A549 treated with GW870086 at 1 μM for 4 hours (cell line): ENCODE measurements at places on chromosomes 7 and 10. TPM values are rescaled to one million over a fixed set of nuclear protein-coding genes. Genes with fewer than 3 reads are reported as not detected.

The LRRC17 gene
- 0.06 to 0.14 TPM in 2 of 5 replicates, not detected in the others for total RNA-seq

The KCNIP2 gene
- 0.79 to 0.95 TPM (median 0.81 TPM) in 4 of 5 replicates, not detected in the other for total RNA-seq

The RNF133 gene
- not detected in 5 replicates for total RNA-seq

The CALHM1 gene
- not detected in 5 replicates for total RNA-seq

The ANKMY2 gene
- total RNA-seq, result 12.6 to 14.8 TPM (median 14.3 TPM) in 5 replicates

The ENTPD1 gene
- 0.05 TPM in 1 of 5 replicates, not detected in the others for total RNA-seq

The ZNF316 gene
- 8.8 to 14.3 TPM (median 13.4 TPM) in 5 replicates for total RNA-seq
